ENCODE measurements at places on chromosomes 7 and 10.

- DNase-seq = no peak
These were observed 128.4 kb upstream of the PHYHIPL start for GRCh38 chr10:59047957-59048618.

DNA sequence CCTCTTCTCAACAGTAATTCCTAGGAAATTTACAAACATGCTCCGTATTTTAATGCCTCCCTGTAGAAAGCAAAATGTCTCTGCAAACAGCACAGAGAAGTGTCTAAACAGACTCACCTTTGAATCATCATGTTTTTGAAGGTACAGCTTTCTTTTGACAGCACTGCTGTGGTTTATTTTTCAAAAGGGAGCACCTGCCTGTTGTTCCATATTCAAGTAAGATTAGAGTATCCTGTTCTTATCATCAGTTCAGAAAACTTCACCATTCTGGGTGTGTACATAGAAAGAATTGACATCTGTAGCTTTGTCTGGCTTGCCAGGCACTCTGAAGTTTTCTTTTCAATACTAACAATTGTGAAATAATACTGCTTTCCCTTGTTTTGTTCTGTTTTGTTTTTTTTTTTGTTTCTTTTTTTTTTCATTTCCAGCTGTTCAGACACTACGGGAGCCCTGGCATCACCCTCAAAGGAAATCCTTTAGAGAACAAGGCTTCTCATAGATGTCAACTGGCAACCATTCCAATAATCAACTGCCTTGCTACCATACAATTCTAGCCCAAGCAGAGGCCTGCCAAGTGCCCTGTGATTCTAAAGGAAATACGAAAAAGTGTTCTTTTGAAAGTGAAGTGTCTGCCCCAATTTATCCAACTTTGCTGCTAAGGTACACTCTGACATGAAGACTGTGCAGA, 275.9 kb downstream of the PRPF18 start:
- no peak for DNase-seq

GRCh38 chr7:883055-884021, 7.0 kb downstream of the GET4 start:
- no peak for DNase-seq

DNA sequence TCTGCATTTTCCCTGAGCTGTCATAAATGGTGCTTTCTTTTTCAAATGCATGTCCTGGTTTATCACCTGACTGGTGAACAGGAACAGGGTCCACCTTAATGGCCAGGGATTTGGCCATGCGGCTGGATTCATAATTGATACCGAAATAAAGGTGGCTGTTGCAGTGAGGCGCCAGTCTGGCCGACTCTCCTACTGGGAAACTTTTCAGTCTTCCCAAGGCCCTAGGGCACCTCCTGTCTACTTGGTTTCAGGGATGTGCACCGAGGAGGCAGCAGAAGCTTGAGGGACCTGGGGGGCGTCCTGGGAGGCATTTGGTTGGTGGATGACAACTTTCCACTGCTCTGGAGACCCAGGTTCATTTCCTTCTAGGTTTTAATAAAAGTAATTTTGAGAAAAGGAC, 46.4 kb upstream of the FIGNL1 start:
- no peak for DNase-seq

- no peak for DNase-seq
These were observed 317.7 kb downstream of the CAMK1D start for GRCh38 chr10:12667052-12667451.

GRCh38 chr10:98957801-98958200, 277.9 kb downstream of the HPSE2 start:
- no peak for DNase-seq

GRCh38 chr7:15457990-15458955, 103.5 kb downstream of the AGMO start:
- DNase-seq = no peak

GRCh38 chr10:101752241-101752640, 23.7 kb downstream of the FGF8 start:
- DNase-seq = no peak

- DNase-seq = no peak
These were observed 284.3 kb downstream of the SORCS3 start for GRCh38 chr10:104925232-104925851.

- DNase-seq = no peak
These were observed 246.2 kb downstream of the MAD1L1 start for GRCh38 chr7:1986366-1987083.

- DNase-seq = no peak
These were observed 247.3 kb upstream of the LYZL1 start for GRCh38 chr10:29041616-29042015.

DNA sequence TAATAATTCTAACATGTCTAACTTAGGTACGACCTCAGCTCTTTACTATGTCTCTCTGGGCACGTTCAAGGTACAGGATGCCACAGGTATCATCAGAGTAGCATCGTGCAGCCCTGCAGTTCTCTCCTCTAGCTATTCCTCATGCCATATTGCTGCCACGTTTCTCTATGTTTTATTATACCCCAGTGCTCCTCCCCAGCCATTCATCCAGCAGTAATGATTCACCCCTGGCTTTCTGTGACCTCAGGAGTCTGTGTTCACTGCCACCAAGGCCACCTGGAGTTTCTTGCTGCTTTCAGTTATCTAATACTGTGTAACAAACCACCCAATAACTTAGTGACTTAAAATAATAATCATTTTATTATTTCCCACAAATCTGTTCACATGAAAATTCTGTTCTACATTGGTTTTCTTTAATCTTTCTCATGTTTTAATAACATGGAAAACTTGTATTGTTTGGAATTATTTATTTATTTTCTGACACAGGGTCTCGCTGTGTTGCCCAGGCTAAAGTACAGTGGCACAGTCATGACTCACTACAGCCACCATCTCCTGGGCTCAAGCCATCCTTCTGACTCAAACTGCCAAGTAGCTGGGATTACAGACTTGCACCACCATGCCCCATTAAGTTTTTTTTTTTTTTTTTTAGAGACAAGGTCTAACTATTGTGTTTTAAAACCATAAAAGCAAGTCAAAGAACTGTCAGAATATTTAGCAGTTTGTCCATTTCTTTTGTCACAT, 21.8 kb downstream of the REEP3 start:
- DNase-seq = no peak

- DNase-seq = no peak
These were observed 237.9 kb downstream of the FRMD4A start for GRCh38 chr10:14092799-14093198.

- DNase-seq = no peak
These were observed 972 bp downstream of the ORC5 start for GRCh38 chr7:104206841-104207240.

- DNase-seq = peak; percentile 82
These were observed at the start of the genes TUBGCP2 and ZNF511 for GRCh38 chr10:133308421-133309099. TUBGCP2 (minus strand) TSS chr10:133308872; CDS start chr10:133302941, 5,931 bp downstream. ZNF511 (plus strand) TSS chr10:133308914; CDS start chr10:133308944, 30 bp downstream.

DNA sequence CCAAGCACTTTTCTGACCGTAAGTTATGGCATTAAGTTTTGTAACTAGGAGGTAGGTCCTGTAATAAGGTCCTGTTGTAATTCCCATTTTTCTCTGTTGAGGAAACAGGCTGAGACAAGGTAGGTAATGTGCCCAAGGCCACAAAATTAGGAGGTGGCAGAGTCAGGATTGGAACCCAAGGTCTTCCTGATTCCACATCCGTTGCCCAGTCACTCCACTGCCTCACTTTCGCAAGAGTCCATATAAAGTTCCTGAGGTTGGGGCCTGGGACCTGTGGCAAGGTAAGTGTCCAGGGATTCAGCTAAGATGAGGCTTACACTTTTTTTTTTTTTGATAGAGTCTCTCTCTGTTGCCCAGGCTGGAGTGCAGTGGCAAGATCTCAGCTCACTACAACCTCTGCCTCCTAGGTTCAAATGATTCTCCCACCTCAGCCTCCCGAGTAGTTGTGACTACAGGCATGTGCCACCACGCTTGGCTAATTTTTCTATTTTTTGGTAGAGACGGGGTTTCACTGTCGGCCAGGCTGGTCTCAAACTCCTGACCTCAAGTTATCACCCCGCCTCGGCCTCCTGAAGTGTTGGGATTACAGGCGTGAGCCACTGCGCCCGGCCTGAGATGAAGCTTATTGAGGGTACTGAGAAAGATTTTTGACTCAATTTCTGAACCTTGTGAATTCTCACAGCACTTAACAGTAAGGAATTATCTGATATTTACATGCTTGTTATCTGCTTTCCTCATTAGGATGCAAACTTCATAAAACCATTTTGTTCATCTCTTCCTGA, 20.3 kb upstream of the GNA12 start:
- DNase-seq = no peak

DNA sequence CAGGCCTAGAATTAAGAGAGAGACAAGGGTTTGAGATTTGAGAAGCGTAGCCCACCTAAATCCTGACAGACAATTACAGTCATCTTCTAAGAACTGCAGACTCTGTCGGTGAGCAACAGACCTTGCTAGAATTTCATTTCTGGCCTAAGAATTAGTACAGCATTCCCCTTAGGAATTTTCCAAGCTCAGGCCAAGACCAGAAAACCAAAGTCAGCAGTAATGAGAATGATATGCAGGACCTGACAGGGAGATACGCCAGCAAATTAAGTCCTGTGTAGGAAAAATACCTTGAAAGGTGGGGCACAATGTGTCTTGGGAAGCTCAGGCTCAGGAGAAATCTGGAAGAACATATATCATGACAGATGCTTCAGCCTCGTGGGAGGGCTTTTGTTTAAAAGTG, 52.7 kb upstream of the HERPUD2 start:
- DNase-seq = no peak

DNA sequence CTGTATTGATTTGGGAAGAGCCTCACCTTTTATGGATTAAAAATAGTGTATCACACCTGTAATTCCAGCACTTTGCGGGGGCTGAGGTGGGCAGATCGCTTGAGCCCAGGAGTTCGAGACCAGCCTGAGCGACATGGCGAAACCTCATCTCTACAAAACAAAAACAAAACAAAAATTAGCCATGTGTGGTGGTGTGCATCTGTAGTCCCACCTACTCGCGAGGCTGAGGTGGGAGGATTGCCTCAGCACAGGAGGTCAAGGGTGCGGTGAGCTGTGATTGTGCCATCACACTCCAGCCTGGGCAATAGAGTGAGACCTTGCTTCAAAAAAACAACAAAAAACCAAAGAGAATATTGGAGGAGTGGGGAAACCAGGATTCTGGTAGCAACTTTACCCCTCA, 79.6 kb downstream of the LRMDA start:
- DNase-seq = no peak

DNA sequence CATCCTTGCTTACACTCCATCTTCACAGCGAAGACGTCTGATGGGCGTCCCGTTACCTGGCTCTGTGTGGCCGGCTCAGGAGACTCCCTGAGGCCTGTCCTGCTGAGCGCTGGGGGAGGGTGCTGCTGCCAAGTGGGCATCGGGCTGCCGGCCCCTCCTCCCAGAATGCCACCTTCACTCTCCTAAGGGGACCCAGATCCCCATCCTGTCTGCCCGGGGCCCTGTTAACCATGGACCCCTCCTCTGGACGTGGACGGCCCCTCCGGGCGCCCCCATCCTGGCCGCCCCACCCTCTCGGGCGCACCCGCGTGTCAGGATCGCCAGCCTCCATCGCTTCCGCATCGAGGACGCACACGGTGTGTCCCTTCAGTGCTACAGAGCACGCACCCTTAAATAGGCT, 7.3 kb upstream of the FOXL3 start:
- no peak for DNase-seq

GRCh38 chr10:120095875-120096274, 203.3 kb downstream of the SEC23IP start:
- DNase-seq = no peak

DNA sequence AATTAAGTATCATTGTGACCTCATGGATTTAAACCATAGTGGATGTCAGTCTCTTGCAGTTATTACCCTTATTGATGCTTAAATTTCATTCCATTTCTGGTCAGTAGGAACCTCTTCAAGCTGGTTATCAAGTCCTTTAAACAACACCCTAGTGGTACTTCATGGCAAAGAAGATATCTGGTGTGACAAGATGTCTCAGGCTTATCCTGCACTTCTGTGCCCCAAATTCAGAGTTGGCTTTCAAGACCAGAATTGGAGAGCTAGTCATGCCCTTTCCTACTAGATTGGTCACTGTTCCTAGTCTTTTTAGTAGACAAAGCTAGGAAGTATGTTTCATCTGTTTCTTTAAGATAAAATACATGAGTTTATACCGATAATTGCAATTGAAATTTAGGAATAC, 54.9 kb downstream of the KMT2E start:
- DNase-seq = no peak

GRCh38 chr7:150450491-150451001, at the start of gene GIMAP8:
GIMAP8 (plus strand) TSS chr7:150450630; CDS start chr7:150466699, 16,069 bp downstream.
- DNase-seq = no peak

DNA sequence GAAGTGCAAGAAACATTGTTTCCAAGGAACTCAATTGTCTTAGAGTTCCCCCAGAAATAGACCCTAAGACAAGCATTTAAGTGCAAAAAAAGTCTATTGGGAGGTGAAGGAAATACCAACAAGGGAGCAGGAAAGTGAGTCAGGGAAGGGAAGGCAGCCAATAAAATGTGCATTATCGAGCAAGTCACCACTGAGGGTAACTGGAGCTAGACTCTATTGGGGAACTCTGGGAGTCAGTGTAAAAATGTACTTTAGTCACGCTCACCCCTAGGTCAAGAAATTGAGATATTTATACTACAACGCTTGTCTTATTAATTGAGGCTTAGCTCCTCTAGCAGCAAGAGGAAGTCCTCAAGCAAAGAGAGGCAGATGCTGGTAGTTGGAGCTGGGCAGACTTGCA, 137.7 kb downstream of the RTKN2 start:
- DNase-seq = no peak

DNA sequence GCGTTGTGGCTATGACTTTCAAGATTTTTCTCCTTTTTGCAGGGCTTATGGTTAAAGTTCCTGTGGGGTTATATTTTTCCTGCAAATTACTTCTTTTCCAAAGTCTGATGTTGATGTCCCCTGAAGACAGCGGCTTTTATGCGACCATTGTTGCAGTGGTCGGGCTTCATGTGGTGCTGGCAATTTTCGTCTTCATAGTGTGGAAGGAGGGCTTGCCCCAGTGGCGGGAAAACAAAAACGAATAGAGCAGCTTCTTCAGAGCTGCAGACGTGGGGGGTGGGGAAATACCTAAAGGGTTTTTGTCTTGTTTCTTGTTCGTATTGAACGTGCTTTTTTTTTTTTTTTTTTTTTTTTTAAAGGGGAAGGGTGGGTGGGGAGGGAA, 53.8 kb downstream of the MCMBP start:
- no peak for DNase-seq

DNA sequence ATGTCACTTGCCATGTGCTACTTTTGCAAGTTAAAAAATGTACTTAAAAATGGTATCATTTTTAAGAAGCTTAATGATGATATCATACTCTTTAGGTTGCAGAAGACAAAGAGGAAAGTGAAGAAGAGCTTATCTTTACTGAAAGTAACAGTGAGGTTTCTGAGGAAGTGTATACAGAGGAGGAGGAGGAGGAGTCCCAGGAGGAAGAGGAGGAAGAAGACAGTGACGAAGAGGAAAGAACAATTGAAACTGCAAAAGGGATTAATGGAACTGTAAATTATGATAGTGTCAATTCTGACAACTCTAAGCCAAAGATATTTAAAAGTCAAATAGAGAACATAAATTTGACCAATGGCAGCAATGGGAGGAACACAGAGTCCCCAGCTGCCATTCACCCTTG, 6.1 kb downstream of the LMOD2 start:
- DNase-seq = no peak
